ENCODE measurements at places on chromosomes 7 and 10.

- no peak for DNase-seq
Measured at GRCh38 chr7:145959981-145960380, 156.6 kb upstream of the CNTNAP2 start.

DNA sequence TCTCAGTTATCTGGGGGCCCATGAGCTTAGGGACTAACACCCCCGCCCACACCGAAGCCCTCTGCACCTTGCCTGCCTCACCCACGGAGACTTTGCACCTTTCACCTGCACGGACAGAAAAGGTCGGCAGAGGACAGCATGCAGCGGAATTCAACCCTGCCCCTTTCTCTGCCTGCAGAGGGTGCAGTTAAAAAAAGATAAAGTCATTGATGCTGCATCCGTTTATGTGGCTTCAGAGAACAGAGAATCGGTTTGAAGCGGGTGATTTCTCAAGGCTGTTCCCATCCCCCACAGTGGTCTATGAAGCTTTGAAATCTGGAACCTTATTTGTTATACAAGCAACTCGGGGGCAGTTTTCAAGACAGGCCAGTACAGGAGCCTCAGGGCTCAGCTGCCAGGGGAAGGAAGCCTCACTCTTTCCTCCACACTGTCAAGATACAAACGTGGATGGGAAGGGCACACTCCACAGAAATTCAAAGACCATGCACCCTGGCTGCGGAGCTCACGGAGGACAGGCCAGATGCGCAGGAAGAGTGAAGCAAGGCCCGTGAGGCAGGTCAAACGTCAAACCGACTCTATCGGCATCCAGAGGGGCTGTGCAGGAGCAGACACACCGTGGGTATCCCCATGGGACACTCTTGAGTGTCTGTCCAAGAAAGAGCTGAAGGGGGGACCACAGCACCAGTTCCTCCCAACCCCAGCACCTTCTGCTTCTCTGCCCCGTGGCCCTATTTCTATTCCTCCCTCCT is 66.3 kb downstream of the INSIG1 start:
- no peak for DNase-seq

GRCh38 chr10:20877986-20878983 is 18.8 kb downstream of the NEBL start:
- DNase-seq: no peak

DNA sequence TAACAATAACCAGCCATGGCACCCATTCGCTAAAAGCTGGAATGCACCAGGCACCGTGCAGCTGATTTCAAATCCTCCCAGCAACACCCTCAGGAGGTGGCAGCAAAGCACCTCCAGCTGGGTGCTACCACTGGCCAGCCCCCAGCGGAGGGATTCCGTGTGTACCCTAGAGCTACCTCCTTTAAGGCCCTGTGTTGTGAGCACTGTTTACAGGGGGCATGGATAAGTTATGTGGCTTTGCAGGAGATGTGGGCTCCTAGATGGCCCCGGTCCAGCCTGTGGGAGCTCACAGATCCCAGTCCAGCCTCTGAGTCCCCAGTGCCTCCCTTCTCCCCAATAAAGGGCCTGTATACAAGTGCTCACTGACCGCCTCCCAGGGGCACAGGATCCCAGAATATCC is 27.1 kb downstream of the TNRC18 start:
- peak; percentile 15 for DNase-seq
